ENCODE measurements at places on chromosomes 16 and 17.
A peak's percentile ranks its signal among the peaks of the same experiment; 100 is the strongest.

- DNase-seq, result peak; percentile 68
Observed at GRCh38 chr17:39002991-39003715, 36.0 kb upstream of the FBXO47 start.

DNA sequence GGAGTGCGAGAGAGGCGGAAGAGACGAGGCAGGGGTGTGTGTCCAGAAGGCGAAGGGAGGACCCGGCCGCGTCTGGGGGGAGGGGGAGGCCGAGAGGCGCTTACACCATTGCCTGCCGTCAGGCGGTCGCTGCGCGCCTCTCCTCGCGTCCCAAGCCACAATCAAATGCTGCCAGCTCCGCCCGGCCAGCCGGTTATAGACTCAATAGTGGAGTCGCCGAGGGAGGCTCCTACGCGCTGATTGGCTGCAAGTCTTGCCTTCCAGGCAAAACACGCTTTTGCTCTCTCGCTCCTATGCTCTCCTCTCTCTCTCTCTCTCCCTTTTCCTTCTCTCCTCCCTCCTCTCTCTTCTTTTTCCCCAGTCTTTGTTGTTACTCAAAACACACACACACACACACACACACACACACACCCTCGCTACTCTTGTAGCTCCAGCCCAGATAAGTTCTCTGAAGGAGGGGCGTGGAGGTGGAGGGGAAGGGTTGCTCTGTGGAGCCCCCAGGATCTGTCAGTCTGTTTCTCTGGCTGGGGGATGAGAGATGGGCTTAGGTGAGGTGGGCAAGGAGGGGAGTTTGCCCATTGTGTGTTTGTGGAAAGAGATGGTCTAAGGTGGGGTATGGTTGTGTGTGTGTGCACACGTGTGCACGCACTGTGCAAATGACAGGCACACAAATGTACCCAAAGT is at the start of gene DLX3:
DLX3 (minus strand) TSS at position 170 of the 684 bp plus-strand sequence. CDS start 226 bp downstream, outside the sequence.
- DNase-seq, result peak; percentile 66

GRCh38 chr17:5557485-5557884 is 26.8 kb downstream of the NLRP1 start:
- DNase-seq, result no peak

- DNase-seq, result no peak
Observed at GRCh38 chr16:52573365-52574299, 26.7 kb upstream of the TOX3 start.

DNA sequence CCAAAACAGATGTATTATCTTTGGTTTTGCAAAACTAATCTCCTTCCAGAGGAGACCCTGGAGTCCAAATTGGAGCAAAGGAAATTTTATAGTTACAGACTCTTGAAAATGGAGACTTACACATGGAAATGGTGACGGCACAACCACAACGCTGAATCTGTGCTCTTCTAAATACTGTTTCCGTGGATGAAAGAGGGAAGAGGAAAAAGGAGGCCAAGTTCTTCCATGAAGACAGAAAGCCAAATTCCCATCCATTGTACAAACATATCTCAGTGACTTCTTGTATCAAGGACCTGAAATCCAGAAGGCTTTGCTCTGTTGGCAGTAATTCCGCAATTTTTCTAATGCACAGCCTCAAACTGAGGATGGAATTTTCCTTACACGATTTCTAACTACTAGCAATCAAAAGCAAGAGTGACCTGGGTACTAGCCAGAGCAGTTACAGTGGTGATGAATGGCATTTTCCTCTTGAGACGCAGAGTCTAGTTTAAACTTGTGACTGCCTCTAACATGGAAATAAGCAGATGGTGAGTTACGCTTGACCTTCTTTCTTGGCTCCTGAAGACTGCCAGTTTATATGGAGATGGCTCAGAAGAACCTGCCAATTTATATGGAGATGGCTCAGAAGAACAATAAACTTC is 38.5 kb downstream of the VPS53 start:
- no peak for DNase-seq

DNA sequence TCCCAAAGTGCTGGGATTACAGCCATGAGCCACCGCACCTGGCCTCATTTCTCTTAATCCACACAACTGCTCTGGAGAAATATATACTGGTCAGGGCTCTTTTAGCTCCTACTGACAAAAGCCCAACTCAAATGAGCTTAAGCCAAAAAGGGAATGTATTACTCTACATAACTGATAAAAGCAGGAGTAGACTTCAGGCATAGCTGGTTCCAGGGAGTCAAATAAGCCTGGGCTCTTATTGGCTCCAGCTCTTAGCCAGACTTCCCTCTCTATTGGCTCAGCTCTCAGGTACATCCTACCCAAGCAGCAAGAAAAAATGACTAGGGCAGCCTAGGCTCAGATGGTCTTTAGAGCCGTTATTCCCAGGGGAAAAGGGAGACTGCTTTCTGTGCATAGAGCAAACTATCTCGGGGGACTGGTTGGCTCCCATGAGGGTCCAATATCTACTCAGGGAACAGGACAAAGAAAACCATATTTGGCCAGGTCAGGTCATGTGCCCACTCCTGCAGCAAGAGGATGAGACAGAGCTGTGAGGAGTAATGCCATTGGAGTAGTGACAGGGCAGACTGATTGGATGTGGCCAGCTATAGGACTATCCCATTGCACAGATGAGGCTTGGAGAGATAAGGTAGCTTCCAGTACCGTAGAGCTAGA is 21.2 kb downstream of the TBX2 start:
- DNase-seq, result no peak

GRCh38 chr16:1288813-1289476 is 20.5 kb upstream of the UBE2I start:
- DNase-seq, result peak; percentile 45

DNA sequence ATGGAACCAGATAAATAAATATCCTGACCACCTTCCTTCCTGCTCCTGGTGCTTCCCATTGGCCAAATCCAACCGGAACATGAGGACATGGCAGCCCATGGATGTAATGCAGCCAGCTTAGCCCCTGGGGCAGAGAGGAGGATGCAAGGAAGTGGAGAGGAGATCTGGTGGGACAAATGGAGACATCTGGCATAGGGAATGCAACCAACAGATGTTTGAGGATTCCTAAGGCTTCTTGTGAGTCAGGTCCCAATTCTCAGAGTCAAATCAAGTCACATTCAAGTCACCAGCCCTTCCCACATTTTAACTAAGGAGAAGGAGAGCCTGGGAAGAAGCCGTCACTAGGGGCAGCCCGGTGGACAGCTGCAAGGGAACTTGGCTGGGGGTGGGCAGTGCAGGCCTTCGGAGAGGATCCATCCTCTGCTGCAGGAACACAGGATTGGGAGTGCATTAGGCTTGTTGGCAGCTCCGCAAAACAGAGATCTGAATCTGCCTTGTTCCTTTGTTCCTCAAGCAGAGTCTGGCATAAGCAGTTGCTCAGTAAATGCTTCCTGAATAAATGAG is 62.8 kb upstream of the HS3ST2 start:
- DNase-seq, result no peak
